Stromal cell of bone marrow (primary cell): ENCODE measurements at places on chromosomes 1 and 21.

DNA sequence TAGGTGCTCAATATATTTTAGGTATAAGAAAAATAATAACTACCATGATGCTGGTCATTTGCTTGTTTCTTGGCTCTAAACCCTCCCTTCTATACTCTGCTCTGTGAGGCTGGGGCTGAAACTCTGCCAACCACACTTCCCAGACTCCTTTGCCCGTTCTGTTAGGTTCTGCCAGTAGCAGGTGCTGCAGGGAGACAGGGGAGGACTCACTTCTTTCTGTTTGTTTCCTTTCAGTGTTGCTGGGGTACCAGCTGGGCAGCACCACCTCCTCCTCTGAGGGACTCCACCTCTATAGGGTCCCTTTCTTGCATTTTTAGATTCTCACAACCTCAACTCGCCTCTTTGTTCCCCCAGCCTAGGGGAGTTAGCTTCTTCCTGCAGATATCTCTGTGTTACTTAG lies 17.0 kb upstream of the SH2D2A start:
- no peak for DNase-seq

- no peak for DNase-seq
These were observed 21.1 kb downstream of the C1orf21 start for GRCh38 chr1:184407816-184408510.

DNA sequence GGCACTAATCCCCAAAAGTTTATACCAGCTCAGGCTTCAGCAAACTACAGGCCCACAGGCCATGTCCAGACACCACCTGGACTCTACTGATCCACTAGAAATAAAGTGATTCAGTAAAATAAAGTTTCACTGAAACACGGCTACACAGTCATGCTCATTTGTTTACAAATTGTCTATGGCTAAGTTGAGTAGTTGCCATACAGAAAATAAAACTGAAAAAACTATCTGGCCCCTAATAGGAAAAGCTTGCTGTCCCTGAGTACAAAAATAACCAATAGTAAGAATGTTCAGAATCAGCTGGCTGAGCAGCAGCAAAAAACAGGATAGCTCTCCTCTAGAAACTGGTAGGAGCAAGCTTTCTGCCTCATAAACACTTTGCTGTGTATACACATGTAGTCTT lies 221.5 kb downstream of the RERE start:
- DNase-seq: no peak

DNA sequence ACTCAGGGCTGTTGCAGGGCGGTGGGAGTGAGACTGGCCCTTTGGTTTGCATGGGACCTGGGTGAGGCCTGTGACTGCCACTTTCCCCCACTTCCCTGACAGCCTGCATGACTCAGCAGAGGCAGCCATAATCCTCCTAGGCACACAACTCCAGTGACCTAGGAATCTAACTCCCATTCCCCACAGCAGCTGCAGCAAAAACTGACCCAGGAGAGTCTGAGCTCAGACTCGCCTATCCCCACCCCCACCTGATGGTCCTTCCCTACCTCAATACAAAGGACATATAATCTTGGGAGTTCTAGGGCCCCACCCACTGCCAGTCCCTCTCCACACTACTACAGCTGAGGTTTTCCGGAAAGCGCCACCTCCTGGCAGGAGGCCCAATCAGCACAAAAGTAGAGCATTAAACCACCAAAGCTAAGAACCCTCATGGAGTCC lies 26.7 kb downstream of the NDC1 start:
- DNase-seq: no peak

DNA sequence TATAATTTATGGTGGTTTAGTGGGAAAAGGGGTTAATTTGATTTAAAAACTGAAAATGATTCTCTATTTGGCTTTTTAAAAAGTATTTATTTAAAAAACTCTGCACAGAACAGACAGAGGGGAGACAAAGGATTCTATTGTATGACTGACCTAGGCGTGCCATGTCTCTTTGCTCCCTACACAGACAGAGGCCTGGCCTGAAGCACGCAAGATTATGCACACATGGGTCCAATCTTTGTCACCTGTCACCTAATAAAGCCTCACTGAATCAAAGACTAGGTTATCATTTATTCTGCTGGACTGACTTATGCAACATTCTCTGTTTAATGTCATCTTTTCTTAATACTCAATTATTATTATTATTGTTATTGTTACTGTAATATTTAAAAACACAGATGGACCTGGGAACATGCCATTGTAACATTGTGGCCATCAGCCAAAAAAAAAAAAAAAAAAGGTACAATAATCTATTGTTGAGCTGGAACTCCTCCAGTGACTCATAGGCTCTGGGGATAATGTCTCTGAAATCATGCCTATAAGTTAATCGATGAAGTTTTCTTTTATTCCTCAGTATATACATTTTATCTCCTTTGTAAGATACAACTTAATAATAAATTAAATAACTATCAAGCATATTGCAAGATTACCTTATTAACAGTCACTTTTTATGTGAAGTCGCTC lies 112.1 kb downstream of the RUNX1 start:
- DNase-seq: no peak

DNA sequence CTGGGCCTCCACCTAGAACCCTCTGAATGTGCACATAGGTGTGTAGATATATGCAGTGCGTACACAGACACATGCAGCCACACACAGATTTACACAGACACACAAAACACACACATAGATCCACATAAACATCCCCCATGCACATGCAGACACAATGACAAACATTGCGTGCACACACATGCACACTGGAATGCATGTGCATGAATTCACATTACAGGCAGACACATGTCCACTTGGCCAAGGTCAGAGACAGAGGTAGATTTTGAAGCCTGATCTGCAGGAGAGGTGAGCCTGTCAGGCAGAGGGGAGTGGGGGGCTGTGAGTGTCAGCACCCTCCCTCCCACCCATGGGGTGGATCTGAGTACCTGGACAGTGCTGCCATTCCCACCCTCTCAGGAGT lies 338.5 kb downstream of the PTPRU start:
- no peak for DNase-seq

- no peak for DNase-seq
These were observed 552 bp downstream of the DLGAP3 start for GRCh38 chr1:34928699-34929496.

DNA sequence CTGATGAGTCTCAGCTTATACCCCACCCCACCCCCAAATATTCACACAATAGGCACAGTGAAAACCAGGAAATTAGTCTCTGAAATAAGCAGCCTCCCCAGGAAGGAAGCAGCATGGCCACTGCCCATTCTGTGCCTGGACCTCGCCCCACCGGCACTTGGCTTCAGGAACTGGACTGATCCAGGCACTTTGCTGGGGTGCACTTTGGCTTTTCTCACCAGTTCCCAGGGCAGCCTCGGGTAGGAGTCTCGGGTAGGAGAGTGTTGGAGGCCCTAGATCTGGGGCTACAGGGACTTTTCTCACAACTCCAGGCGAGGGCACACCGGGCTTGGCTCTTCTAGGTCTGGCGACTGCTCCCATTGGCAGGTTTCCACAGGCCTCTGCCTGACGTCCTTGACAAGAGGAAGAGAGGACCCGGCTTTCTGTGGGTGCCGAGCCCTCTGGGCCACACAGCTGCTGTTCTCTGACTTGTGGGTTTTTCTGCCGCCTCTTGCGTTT lies 18.7 kb downstream of the ADARB1 start:
- DNase-seq: no peak

DNA sequence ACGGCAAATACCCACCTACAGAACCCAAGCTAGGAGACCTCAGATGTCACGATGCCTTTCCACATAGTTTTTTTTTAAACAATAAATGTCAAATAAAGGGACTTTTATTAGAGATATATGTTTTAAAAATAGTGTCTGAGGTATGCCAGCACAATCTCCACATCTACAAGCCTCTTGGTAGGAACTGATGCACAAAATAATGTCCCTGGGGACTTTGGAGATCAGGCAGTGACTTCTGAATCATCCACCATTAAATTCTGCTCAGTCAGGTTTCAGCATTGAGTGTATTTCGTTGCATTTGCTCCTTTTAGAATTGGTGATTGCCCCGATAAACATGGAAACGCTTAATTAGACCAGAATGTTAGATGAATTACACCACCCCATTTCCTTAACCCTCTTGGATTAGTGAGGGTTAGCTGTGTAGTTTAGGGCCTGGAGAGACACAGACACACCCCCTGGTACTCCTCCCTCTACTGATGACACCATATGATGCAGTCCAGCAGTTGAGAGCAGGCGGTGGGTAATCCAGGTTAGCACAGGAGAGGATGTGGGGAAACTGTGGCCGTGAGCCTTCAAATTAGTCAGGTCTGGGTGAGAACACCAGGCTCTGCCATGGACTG lies 33.6 kb downstream of the LGR6 start:
- DNase-seq: no peak

DNA sequence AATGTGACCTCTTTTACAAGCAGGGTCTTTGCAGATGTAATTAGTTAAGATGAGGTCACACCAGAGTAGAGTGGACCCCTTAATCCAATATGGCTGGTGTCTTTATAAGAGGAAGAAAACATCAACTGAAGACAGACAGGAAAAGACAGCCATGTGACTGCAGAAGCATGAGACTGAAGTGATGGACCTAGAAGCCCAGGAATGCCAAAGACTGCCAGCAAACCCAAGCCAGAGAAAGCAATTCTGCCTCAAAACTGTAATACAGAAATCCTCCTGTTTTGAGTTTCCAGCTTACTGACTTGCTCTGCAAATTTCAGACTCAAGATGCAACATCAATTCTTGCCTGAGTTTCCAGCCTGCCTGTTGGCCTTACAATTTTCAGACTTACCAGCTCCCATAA lies 17.3 kb downstream of the ENAH start:
- peak; percentile 43 for DNase-seq

DNA sequence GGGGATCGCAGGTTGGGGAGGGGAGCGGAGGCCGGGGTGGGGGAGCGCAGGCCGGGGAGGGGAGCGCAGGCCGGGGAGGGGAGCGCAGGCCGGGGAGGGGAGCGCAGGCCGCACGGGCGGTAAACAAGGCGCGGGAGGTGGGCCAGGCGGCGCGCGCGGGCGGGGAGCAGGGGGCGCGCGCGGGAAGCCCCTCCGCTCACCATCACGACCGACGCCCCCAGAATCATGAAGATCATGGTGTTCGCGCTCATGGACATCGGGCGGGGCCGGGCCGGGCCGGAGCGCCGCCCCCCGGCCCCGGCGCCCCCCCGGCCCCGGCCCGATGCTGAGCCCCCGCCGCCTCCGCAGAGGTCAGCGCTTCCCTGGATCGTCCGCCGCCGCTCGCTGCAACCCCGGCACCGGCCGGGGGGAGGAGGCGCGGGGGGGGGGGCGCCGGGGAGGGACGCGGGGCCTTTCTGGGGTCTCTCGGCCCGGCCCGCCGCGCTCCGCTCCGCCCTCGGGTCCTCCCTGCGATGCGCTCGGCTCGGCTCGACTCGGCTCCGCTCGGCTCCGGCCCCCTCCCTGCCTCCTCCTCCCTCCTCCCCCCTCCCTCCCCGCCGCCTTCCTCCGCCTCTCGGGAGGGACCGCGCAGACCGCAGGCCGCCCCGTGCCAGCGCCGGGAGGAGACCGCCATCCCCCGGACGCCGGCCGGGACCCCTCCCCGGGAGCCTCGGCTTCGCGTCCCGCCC lies at the start of gene TMEM240:
TSS of gene TMEM240 (minus strand) at position 535 of the 728 bp plus-strand sequence. CDS start at position 257, 278 bp downstream.
- peak; percentile 58 for DNase-seq

DNA sequence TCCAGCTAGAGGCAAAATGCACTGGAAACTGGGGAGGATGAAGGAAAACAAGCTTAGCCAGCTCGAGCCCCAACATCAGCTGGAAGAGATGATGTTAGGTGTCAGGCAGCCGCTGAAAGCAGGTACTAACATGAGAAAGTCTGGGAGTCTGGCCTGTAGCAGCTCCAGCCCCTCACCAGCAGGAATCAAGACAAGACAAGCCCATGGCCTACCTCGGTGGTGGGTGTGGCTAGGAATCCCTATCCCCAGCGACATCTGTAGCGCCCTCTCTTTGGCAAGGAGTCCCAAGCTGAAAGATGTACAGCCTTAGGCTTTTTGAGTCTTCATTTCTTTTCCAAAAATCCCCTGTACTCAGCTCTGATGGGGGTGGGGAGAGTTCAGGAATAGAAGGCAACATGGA lies 2.6 kb downstream of the DLGAP3 start:
- no peak for DNase-seq

- DNase-seq: no peak
These were observed 19.7 kb downstream of the OPTC start for GRCh38 chr1:203513585-203514031.

- DNase-seq: no peak
These were observed 247.2 kb downstream of the LRRC7 start for GRCh38 chr1:69814926-69815325.

DNA sequence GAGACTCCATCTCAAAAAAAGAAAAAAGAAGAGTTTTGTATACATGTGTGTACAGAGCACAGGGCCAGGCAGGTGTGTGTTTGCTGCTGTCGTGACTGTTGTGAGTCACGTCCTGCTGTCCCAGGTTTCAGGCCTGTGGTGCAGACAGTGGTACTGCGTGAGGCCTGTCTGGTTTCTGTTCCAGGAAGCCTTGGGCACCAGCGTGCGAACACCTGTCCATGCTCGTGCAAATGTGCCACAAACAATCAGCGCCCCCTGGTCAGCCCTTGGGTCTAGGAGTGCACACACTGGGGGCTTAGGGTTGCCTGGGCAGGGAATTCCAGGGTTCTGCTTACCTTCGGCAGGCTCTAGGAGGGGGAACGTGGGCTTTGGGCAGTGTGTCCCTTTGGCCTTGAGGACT lies 16.9 kb downstream of the GPR157 start:
- DNase-seq: no peak

DNA sequence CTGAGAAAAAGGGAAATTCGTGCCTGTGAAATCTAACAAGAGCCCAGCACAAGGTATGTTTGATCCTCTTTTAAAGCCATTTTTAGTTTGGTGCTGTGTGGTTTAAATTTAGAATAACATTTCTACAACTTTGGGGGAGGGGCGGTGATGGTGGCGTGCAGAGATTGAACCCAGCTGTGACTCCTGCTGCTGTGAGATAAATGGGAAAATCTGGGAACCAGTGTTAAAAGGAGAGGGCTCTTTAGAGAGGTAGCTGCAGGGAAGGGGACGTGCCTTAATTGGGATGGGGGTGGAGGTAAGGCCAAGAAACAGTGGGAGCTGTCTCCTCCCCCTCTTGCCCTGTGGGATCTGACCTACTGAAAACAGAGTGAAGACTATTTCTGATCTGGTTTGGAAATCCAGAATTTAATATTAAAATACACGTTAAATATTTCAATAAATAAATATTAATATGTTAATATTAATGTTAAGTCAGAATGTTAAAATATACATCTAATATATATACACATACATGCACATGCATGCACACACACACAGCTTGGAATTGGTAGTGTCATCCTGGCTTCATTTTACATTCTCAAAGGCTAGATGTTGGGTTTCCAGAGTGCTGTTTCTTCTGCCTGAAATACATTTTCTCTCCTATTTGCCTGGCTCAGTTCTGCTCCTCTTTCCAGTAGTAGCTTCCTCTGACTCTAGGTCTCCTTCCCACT lies 30.1 kb upstream of the DNAJC6 start:
- DNase-seq: no peak

- DNase-seq: no peak
These were observed 120.7 kb downstream of the CDC7 start for GRCh38 chr1:91621360-91621759.

- DNase-seq: no peak
These were observed 48.9 kb downstream of the HENMT1 start for GRCh38 chr1:108611984-108612383.
